Esophagus muscularis mucosa (tissue), 4 donors: ENCODE measurements at places on chromosomes 4 and X.
A peak's percentile ranks its signal among the peaks of the same experiment; 100 is the strongest.

DNA sequence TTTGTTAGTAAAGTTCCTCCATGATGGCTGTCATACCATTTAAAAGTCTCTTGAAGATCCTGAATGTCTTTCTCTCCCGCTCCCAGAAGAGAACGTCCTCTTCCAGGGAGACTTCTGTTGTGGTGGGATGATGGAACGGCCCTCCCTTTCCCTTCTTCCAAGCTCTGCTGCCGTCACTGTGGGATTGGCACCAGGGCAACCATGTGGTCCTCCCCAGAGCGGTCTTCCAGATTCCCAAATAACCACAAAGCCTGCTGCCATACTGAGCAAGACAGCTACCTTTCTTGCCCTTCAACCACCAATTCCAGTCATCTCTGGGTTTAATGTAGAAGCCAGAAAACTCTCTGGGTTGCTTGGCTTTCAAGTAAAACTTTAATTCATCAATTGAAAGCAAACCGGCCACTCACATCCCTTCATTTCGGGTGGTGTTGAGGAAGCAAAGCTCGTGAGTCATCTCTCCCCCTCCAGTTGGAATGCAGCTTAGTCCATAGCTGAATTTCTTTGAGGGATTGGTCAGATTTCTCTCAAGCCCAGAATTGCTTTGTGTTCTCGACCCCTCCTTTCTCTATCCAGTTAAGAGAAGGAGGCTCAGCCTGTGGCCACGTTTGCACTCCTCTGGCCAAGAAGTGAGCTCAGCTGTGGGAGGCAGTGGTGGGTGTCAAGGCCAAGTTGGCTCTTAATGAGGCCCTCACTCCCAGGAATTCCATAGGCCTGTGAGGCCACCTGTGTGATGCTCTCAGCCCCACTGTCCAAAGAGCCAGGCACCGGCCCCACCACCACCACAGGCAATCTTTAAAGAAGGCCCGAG is 36.9 kb downstream of the FHDC1 start:
- DNase-seq: no peak

DNA sequence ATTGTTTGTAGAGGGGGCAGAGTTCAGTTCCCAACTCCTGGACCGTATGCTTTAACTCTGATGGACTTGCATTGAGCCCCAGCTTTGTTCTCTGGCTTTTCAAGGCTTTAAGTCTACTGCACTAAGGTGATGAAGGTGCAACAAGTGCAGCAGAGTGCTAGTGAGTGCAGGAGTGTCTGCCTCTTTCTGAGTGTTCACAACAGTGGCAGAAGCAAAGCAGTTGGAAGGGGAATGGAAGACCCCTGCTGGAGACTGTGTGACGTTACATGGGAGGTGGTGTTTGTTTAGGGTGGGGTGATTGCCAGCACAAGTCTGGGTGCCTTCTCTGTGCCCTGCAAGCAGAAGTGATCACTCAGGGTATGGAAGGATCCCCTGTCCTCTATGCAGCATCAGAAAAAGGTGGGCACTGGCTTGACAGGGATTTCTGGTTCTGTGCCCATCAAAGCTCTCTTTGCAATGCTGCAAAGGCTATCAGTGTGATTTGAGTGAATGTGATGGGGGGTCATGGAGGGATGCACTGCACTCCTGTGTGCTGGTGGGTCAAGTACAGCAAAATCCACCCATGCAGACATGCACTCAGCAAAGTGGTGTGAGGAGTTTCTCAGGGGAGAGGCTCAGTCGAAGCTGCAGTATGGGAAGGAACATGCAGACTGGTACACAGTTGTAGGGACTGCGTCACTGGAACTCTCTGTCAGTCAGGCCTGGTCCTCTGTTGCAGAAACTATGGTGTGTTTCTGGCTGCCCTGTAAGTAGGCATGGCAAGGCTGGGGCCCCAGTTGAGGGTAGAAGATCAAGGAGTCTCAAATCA is 70.9 kb upstream of the UGT2B7 start:
- no peak for DNase-seq

DNA sequence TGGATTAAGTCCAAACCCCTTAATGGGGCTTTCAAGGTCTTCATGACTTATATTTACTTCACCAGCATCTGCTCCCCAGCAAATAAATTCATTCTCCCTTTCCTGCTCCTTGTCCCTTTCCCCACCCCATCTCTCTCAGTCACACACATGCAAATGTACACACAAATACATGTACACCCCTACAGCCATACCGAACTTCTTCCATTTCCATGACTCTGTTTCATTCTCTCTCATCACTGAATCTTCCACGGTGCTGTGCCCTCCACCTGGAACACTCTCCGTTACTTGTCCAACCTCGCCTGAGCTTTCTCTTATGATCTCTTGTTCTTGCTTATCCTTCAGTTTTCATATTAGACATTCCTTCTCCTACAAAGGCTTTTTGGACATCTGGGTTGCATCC is 22.0 kb upstream of the RPA4 start:
- no peak for DNase-seq

GRCh38 chrX:134603806-134604700 is 54.2 kb downstream of the PLAC1 start:
- DNase-seq: no peak

GRCh38 chrX:107978707-107979307 is 3.4 kb downstream of the TEX13B start:
- DNase-seq: no peak

DNA sequence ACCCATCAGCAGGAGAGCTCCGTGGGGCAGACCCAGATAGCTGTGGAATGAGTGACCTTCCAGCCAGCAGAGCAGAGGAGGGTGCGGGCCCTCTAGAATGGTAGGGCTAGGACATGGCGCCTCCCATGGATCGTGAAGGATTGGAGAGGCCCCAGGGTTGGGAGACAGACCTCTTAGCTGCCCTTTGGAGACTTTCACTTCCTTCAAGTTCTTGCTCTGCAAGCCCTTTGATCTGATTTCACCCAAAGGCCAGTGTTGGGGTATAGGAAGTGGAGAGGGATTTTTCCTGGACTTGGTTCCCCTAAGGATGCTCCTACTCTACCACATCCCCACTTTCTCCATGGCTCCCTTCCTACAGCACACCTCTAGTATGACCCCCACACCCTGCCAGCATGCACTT is 3.0 kb downstream of the SASH3 start:
- no peak for DNase-seq

DNA sequence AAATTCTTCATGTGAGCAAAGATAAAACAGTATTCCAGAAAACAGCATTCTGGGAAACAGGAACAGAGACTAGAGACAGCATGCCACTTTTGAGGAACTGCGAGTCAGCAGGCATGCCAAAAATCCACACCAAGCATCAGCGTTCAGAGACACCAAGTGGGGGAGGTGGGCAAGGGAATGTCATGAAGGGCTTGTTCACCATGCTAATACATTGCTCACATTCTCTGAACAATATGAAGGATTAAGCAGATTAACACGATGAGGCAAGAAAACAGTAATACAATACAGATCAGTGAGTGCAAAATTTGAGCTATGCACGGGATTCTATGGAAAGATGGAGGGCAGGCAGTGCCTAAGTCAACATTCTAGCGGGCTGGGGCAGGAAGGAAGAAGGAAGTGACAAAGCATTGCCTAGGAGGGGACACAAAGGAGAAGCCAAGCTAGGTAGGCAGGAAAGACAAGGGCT is 278.3 kb downstream of the FBXW7 start:
- peak; percentile 81 for DNase-seq

DNA sequence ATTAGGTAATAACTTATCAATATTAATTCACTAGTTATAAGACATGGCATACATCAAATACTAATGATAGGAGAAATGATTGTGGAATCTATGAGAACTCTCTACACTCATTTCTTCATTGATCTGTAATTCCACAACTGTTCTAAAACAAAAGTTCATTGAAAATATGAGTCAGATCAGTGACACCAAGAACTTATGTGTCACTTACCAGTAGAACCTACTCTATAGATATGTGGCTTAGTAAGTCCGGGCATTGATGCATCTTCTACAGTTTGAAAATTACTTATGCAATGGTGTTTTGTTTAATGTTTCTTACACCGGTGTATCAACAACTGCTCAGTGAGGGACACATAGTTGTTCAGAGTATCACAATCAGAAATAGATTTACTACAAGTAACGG is 520.3 kb downstream of the ARAP2 start:
- DNase-seq: no peak

- DNase-seq: no peak
Measured at GRCh38 chrX:9578083-9578779, 113.4 kb downstream of the TBL1X start.

DNA sequence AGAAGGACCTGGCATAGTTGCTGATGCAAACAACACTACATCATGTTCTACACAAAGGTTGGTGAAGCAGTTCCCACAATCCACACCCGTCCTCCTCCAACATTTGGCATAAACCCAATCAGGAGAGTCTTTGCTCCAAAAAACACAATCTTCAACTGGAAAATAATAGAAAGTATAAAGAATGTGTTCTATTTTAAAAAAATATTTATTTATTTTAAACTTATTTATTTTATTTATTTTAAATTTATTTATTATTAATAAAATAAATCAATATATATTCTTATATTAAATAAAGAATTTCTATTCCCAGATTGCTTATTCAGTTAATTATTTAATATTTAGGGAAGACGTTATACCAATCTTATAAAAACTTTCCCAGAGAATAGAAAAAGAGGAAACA is 1753.7 kb upstream of the AGA start:
- DNase-seq: no peak

GRCh38 chr4:87147116-87147515 is 73.3 kb downstream of the KLHL8 start:
- no peak for DNase-seq

GRCh38 chr4:30553706-30554105 is 166.5 kb upstream of the PCDH7 start:
- DNase-seq: no peak

DNA sequence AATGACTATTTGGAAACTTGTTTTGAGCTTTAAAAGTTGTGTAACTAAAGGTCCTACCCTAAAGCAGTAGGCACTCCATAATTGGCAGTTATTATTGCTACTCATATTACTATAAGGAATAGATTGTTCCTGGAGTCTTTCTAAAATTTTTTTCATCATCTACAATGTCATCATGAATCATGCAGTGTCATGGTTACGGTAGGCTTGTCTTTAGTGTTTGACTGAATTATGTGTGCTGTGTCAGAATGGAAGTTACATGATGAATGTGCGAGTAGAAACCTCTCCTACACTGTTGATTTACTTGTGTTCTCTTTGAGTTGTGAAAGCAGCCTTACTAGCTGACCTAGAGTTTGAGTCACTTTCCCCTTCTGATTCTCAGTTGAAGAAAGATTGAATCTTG is 1099.9 kb downstream of the RAPGEF2 start:
- no peak for DNase-seq

DNA sequence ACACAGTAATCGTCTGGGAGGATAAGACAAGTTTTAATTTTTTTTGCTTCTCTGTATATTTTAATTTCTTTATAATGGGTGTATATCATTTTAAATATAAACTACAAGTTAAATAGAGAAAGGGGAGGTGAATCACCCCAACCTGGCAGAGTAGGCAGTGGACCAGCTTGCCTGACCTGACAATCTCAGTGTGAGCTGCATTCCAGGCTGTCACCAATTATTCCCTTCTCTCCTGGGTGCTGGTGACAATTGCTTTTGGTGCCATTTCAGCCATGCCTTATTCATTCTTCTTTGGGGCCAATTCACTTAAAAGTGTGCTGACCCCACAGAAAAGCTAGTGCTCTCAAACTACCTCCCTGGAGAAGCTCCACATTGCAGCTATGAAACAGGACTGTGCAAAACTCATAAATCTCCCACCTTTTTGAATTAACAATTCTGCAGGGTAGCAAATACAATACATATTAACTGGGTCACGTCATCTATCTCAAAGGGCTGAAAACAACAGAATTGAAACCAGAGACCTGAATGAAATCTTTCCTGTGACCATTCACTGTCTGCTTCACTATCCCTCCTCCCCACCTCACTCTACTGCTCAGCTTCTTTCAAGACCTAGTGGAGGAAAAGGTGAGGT is 359.0 kb downstream of the HS3ST1 start:
- no peak for DNase-seq

GRCh38 chrX:77415882-77416281 is 31.3 kb upstream of the FGF16 start:
- no peak for DNase-seq

DNA sequence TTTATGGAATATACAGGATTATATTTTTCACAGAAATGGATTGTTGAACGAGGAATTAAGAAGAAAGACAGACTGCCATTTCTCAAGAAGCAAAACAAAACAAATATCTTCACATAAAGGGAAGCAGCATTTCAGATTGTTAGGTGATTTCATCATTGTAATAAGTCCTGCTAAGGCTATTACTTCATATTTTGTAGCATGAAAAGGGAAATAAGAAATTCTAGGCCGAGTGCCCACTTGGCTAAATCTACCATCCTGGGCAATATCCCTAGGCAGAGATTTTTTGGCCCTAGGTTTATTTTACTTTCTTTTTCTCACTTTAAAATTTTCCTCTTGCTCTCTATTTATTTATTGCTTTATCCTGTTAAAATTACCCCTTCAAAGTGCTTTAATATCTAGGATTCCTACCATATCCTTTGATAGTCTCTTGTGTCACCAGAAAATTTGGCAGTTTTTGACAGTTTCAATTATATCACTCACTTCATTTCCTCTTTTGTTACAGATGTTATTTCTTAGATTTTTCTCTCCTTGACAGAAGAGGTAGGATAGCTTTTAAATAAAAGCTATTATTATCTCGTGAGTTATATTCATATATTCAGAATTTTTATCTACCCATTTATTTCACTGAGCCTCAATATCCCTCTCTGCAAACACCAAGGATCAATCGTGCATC is 142.3 kb downstream of the PDGFC start:
- no peak for DNase-seq

- no peak for DNase-seq
Measured at GRCh38 chr4:102061133-102061532, 270.6 kb downstream of the BANK1 start.

DNA sequence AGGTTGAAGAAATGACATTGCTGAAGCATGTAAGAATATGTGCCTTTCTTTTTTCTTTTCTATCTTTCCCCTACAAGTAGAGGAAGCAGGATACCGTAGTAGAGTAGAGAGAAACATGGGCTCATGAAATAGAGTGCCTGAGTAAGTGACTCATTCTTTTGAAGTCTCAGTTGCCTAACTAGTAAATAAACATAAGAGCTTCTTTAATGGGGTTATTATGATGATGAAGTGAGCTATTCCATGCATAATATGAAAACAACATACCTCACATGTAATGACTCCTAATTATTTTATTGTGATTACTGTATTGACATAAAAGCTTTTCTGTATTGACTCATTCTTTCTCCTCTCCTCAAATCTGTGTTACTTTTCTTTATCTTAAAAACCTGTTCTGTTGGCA is 1538.2 kb downstream of the TECRL start:
- DNase-seq: no peak

- no peak for DNase-seq
Measured at GRCh38 chr4:53688186-53688790, 97.0 kb upstream of the LNX1 start.

GRCh38 chrX:153719701-153720100 is 4.5 kb downstream of the BCAP31 start:
- DNase-seq: no peak
